SK-N-MC (cell line): ENCODE measurements at places on chromosomes 4 and X.

GRCh38 chr4:164304101-164304639 is 449.8 kb upstream of the SMIM31 start:
- no peak for DNase-seq

DNA sequence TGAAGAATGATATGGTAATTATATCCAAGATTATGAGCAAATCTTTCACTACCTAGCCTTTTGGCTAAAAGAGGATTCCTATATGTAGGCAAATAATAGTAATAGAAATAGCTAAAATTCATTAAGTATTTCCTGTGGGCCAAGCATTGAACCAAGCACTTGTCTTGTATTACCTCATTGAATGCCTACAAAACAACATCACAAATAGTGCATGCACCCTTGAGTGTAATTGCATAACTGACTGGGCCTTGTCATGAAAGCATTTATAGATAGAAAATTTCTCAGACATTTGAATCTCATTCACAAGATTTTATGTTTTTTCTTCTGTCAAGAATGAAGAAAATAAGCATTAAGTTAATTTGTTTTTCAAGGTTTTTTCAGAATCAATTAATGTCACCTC is 3.9 kb upstream of the HPGDS start:
- DNase-seq: no peak

GRCh38 chr4:141657550-141658250 is 21.3 kb downstream of the IL15 start:
- DNase-seq: no peak

- peak; percentile 87 for DNase-seq
Measured at GRCh38 chr4:102620697-102621497, 119.7 kb downstream of the NFKB1 start.

GRCh38 chr4:66297703-66298102 is 627.4 kb upstream of the EPHA5 start:
- DNase-seq: no peak

GRCh38 chr4:68180849-68181526 is 51.3 kb upstream of the TMPRSS11F start:
- DNase-seq: no peak

DNA sequence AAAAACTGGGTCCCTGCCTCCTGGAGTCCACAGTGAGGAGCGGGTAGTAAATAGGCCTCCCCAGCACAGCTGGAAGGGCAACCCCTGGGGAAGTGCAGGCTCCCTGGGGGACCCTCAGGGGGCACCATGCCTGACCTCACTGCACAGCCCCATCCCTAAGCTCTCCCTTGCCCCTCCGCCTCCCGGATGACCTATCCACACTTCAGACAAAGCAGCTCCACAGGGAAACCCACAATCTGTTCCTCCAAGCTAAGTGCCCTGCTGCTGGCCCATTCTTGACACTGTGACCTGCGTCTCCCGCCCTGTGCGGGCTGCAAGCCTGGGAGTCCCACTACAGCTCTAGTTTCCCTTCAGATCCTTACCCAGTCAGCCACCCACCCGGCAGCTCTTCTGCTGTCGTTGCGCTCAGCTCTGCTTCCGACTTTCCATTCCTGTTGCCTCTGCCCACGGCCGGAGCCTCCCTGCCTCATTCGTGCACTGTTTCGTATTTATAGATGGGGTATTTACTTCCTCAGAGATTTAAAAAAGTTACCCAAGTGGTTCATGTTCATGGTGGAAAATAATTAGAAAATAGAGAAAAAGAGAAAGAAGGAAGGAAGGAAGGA is 47.0 kb upstream of the STOX2 start:
- no peak for DNase-seq
